ENCODE measurements at places on chromosomes 2 and 18.

DNA sequence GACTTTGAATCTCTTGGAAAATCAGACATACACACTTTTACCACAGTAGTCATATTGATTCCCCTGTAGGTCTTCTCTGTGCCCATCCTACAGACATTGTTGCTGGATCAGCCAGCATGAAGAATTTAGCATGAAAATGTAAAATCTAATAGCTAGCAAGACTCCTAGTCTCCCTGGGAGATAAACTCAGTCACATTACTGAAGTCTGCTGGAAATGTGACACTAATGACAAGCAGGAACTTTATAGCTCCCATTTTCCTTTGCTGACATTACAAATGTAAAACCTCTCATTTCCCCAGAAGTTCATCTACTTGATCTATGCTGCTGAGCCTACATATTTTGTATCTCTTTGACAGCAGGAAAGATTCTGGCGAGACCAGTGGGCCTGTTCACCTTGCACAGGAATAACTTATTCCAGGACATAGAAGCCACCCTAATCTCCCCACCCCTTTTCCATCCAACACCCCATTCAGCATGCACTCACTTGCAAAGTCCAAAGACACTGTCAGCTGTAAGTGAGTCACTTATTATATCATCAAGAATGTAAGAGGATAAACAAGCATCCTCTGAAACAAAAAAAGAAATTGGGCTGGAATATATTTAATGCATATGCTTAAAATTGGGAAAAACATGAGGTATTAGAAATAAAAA, 648.3 kb upstream of the PKDCC start:
- DNase-seq = no peak

GRCh38 chr18:51867767-51868166, 472.2 kb upstream of the DCC start:
- peak; percentile 20 for DNase-seq

- DNase-seq = no peak
Measured at GRCh38 chr2:105775809-105776559, 31.3 kb downstream of the NCK2 start.

DNA sequence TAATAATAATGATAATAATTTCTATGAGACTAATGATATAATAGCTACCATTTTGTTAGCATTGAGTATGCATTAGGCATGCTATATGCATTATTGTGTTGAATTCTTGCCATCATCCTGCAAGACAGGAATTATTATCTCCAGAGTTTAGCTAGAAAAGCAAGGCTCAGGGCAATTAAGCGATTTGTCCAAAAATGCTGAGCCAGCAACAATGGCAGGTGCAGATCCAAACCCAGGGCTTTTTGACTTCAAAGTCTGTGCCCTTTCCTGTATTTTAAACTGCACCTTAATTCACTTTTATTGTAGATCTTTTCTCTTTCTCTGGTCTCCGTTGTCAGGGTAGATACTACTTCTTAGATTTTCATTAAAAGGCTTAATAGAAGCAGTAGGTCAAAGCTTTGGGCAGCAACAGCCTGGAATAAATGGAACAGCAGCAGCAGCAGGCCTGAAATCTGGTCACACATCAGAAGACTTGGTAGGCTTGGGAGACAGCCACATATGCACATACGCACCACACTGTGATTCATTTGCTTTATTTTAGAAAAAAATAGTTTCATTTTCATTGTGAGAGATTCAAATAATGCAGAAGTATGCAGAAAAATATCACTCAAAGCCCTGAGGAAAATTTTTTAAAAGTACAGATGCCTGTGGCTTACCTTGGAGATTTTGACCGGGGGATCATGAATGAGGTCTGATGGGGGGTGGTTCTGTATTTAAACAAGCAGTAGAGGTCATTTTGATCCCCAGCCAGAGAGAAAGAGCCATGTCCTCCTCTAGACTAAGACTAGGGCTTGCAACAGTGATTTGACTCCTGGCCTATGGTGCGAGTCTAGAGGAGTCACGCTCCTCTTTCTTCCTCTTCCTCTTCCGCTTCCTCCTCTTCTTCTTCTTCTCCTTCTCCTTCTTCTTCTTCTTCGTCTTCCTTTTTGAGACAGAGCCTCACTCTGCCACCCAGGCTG, 455.7 kb downstream of the TSN start:
- no peak for DNase-seq

DNA sequence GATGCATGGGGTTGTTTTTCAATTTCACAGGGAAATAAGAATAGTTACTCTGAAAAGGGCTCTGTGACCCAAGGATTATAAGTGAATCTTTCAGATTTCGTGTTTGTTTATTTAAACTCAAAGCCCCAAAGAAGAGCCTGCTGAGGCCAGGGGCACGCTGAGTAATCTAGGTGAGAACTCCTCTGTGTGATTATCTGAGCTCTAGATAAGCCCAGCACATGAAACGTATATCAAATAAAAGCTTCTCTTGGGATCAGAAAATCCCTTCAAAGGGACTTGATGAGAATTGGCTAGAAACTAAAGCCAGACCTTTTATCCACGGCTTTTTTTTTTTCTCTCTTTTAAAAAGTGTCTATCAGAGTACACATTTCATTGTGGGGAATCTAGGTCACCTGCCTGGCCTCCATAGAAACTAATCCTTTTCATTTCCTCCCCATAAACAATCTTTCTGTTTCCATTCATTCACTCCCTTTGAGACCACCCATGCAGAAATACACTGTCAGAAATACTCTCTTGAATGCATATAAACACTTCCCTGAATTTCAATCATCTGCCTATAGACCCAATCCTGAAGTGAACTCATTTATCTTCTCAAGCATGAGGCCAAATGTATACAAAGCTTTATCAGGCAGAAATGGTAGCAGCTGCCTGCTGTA, 137.4 kb downstream of the RIT2 start:
- DNase-seq = no peak

- no peak for DNase-seq
Measured at GRCh38 chr18:44946529-44947113, 265.9 kb downstream of the SETBP1 start.

- DNase-seq = no peak
Measured at GRCh38 chr2:11433822-11434221, 32.1 kb downstream of the E2F6 start.
